ENCODE measurements at places on chromosomes 4 and X. TPM values are rescaled to one million over a fixed set of nuclear protein-coding genes. Genes with fewer than 3 reads are reported as not detected.
A peak's percentile ranks its signal among the peaks of the same experiment; 100 is the strongest.

PRPS1 gene
- 85.2 TPM for total RNA-seq

F11 gene
- not detected for total RNA-seq

AFF2 gene
- 1.4 TPM for total RNA-seq

BEX1 gene
- 0.39 TPM for total RNA-seq

RAB9A gene
- 71.6 TPM for total RNA-seq

HTN1 gene
- total RNA-seq = not detected

DNA sequence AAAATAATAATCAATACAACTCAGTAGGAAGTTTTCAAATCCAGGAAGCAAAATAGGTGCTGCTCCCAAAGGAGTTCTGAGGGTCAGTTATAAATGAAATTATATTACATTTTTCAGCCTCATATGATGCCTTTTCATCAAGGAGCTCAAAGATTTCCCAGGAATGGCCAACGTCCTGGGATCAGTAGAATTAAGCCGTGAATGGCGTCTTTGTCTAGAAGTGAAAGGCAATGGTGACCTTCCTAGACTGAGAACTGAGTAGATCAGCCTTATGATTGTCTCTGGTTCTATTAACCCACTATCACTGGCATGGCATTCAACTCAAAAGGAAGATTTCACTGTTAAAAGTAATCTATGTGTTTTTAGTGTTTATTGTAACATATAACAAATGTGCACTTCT, 74.4 kb downstream of the ENOX2 start:
- no peaks in the 10 kb centered on the region for H3K4me1 ChIP-seq
- no peak for DNase-seq
- no peak overlapping the region for H3K4me3 ChIP-seq
- H3K27ac ChIP-seq = no peak overlapping the region
- peaks cover 8% of the 10 kb centered on the region for H3K27me3 ChIP-seq
- no peaks in the 10 kb centered on the region for H3K36me3 ChIP-seq

GRCh38 chr4:42656679-42656943, 294 bp downstream of the ATP8A1 start:
- no peaks in the 10 kb centered on the region for H3K27me3 ChIP-seq
- peak overlapping the region; percentile 89 for H3K4me3 ChIP-seq

DNA sequence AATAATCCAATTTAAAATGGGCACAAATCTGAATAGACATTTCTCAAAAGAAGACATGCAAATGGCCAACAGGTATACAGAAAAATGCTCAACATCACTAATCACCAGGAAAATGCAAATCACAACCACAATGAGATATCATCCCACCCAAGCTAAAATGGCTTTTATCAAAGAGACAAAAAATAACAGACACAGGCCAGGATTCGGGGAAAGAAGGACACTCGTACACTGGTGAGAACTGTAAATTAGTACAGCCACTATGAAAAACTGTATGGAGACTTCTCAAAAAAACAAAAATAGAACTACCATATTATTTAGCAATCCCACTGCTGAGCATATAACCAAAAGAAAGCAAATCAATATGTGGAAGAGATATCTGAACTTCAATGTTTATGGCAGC, 8.5 kb downstream of the SPP1 start:
- DNase-seq = no peak
- no peak overlapping the region for H3K4me3 ChIP-seq
- H3K36me3 ChIP-seq = no peaks in the 10 kb centered on the region

DNA sequence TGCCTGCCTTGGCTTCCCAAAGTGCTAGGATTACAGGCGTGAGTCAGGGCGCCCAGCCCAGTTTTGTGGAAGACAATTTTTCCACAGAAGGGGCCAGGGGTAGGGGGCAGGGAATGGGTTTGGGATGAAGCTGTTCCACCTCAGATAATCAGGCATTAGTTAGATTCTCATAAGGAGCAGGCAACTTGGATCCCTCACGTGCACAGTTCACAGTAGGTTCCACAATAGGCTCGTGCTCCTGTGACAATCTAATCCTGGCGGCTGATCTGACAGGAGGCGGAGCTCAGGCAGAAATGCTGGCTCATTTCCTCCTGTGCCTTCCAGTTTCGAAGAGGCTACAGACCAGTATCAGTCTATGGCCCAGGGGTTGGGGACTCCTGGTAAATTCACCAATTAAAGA, 491.6 kb upstream of the AADAT start:
- no peak for DNase-seq
- H3K4me3 ChIP-seq = no peak overlapping the region

GRCh38 chr4:166987026-166987425, 247.3 kb downstream of the SPOCK3 start:
- no peaks in the 10 kb centered on the region for H3K4me1 ChIP-seq
- no peak overlapping the region for H3K4me3 ChIP-seq
- H3K36me3 ChIP-seq = no peaks in the 10 kb centered on the region
- no peaks in the 10 kb centered on the region for H3K27me3 ChIP-seq

DNA sequence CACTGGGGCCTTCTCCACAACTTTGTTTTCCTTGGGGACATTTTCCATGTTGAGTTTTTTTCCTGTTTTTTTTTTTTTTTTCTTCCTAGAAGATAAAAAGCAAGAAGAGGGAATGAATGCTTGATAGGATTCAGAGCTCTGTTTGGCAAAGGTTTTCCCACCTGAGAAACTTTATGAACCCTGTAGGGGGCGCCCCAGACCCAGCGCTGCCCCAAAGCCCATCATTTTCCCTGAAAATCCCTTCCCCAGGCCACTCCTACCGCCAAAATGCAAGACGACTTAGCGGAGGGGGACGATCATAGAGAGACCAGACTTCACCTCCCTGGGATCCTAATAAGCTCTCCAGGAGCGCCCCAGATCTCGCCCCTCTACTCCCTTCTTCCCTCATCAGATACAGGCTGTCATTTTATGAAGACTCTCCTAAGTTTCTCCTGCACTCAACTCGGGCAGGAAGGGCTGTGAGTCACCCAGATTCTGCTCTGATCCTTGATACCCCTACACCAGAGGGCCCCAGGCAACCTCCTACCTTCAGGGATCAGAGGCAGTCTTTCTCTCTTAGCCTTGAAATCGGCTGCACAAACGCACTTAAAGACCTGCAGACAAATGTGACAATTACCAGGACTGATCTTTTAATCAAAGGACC, 1.4 kb downstream of the BEX5 start:
- DNase-seq = peak; percentile 4
- H3K4me1 ChIP-seq = peaks cover 13% of the 10 kb centered on the region
- H3K27ac ChIP-seq = no peak overlapping the region
- peak overlapping the region; percentile 97 for H3K4me3 ChIP-seq

- H3K4me3 ChIP-seq = no peak overlapping the region
- H3K27ac ChIP-seq = no peak overlapping the region
- DNase-seq = no peak
- H3K4me1 ChIP-seq = no peaks in the 10 kb centered on the region
Measured at GRCh38 chr4:20995610-20996009, 295.4 kb downstream of the PACRGL start.

DNA sequence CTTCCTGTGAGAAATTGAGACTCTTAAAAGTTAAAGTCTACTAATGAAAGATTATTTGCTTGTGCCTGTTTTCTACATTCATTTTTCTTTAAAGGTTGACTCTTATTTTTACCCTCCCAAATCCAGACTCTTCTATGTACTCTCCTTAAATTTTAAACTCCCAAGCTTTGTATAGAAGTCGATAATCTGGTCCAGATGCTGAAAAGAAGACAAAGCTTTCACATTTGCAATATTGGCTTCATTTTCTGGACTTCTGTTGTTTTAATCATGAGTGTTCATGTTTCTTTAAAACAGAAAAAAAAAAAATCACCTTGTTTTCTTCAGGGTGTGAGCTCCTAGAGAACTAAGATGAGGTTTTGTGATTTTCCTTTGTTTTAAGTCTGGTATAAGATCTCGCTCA, 53.2 kb upstream of the TBC1D14 start:
- peaks cover 16% of the 10 kb centered on the region for H3K4me1 ChIP-seq
- DNase-seq = no peak
- peaks cover 30% of the 10 kb centered on the region for H3K36me3 ChIP-seq
- H3K4me3 ChIP-seq = no peak overlapping the region
- no peaks in the 10 kb centered on the region for H3K27me3 ChIP-seq

DNA sequence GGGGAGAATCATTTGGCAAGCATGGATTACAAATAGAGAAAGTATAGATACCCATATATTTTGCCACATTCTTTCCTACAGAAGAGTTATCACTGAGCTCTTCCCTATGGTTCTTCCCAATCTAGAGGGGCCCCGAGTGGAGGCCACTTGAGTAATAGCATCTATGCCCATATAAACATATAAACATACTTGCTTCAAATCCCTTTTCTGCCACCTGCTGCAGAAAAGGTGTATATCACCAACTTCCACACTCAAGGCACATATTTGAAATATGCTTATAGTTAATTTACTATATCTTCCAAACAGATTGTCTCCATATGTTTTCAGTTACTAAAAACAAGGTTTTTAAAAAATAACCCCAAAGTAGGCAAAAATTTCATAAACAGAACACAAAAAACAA, 642.8 kb upstream of the DIPK2B start:
- H3K27me3 ChIP-seq = no peaks in the 10 kb centered on the region
- DNase-seq = no peak
- peaks cover 55% of the 10 kb centered on the region for H3K4me1 ChIP-seq
- H3K4me3 ChIP-seq = peak overlapping the region; percentile 33
- peaks cover 28% of the 10 kb centered on the region for H3K36me3 ChIP-seq

DNA sequence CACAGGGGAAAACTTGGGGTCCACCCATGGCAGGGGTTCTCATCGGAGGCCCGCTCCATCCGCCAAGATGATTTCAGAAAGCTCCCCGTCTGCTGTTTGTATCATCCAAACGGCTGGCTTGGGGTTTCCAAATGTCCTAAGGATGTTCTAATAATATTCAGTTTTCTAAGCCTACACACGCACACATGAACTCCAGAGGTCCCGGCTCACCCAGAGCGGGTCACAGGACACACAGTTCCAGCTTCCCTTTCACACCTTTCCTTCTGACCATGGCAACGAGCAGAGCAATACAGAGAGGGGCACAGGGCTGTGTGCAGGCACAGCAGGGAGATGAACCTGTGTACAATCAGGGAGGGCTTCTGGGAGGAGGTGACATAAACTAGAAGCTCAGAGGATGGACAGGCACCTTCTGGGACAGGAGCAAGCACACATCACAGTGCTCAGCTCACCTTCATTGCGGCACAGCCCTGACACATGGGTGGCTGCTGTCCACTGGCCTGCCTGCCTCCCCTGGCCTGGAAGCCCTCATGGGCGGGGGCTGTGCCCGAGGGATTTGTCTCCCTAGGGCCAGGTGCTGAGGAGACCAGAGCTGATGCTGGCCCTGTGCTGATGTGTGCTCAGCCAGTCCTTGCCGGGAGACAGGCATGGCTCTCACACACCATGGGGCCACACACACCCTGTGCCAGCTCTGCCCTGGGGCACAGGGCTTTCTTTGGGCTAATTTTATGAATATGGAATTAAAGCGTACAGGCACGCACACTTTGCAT, 44.8 kb downstream of the ABLIM2 start:
- DNase-seq = no peak
- H3K27ac ChIP-seq = no peak overlapping the region
- peaks cover 10% of the 10 kb centered on the region for H3K4me1 ChIP-seq
- H3K27me3 ChIP-seq = peaks cover 4% of the 10 kb centered on the region

DNA sequence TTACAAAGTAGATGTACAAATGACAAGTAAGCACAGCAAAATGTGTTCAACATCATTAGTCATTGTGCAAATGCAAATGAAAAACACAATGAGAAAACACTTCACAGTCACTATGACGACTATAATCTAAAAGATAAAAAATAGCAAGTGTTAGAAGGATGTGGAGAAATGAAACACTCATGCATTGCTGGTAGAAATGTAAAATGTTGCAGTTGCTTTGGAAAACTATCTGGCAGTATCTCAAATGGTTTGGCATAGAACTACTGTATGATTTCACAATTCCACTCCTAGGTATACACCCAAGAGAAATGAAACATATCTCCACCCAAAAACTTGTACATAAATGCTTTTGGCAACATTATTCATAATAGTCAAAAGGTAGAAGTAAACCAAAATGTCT, 459.7 kb upstream of the TRAM1L1 start:
- H3K27ac ChIP-seq = no peak overlapping the region
- no peaks in the 10 kb centered on the region for H3K36me3 ChIP-seq
- H3K4me1 ChIP-seq = no peaks in the 10 kb centered on the region
- H3K27me3 ChIP-seq = no peaks in the 10 kb centered on the region

DNA sequence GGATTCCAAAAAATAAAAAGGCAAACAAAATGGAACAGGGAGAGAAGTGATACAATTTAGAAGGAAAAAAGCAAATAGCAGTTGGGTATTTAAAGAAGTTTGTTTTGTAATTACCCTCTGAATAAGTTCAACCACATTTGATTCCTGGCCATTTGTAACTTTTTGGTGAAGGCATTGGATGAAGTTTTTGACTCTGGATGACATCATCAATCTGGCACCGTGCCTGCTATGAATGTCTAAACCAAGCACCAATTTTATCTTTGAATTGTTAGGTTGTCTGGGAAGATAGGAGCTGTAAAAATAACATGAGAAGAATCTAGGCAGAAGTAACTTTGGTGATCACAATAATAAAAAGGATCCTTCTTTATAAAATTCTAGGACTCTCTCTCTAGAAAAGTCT, 29.5 kb downstream of the TMPRSS11A start:
- no peak overlapping the region for H3K4me3 ChIP-seq
- DNase-seq = no peak
- no peaks in the 10 kb centered on the region for H3K36me3 ChIP-seq
- H3K4me1 ChIP-seq = no peaks in the 10 kb centered on the region

DNA sequence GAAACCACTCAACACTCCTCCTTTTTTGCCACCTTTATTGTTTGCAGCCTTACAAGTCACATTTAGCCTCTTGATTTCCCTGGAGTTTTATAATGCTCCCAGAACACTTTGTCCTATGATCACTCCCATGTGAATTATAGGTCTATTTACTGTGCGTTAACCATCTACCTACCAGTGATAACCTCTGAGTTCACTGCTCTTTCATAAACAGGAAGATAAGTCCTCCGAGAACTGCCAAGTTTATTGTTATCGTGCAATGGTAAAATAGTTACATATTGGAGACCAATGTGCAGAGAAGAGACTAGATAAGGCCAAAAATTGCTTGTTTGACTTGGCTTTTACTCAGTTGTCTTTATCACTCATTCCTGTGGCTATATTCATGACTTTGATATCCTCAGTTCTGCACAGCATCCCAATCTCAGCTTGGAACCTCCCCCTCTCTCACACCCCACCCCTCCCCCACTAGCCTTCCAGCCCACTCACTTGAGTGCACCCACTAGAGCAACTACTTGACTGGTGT, 12.9 kb upstream of the NUDT9 start:
- peaks cover 10% of the 10 kb centered on the region for H3K4me1 ChIP-seq
- no peaks in the 10 kb centered on the region for H3K36me3 ChIP-seq
- no peak for DNase-seq
- H3K27ac ChIP-seq = no peak overlapping the region

GRCh38 chr4:78926826-78927225, 12.4 kb downstream of the PAQR3 start:
- H3K4me1 ChIP-seq = peaks cover 7% of the 10 kb centered on the region
- H3K4me3 ChIP-seq = no peak overlapping the region
- H3K36me3 ChIP-seq = peaks cover 2% of the 10 kb centered on the region
- peak overlapping the region; percentile 51 for H3K27ac ChIP-seq

DNA sequence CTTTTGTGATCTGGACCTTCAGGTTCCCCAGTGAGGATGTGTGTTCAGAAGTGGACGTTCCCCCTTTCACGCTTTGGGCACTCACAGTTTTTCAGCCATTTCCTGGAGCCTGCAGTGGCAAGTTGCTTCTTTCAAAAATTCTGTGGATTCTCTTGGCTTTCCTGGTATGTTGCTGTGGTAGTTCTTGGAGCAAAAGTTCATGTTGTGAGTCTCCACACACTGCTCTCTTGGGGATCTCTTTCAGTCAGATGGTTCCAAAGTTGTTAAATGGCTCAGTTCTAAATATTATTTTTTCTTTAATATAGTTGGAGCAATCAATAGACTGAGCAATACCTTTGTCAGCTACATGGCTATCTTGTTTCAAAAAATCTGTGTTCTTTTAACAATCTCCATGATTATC, 28.5 kb upstream of the BANK1 start:
- no peaks in the 10 kb centered on the region for H3K4me1 ChIP-seq
- no peak overlapping the region for H3K4me3 ChIP-seq
- H3K27me3 ChIP-seq = no peaks in the 10 kb centered on the region
- H3K27ac ChIP-seq = no peak overlapping the region

Data from activated T-cell treated with anti-CD3 and anti-CD28 coated beads, Interleukin-2, amount 50 U/mL, for 72 hours (primary cell).